Thoracic aorta (tissue), 2 donors: ENCODE measurements at places on chromosomes 5 and 9. TPM values are rescaled to one million over a fixed set of nuclear protein-coding genes. Genes with fewer than 3 reads are reported as not detected.

GRCh38 chr5:77306531-77306930, 96.1 kb downstream of the PDE8B start:
- no peak for DNase-seq

Gene BARHL1
- not detected for total RNA-seq

GRCh38 chr5:178413988-178414387, 176.2 kb downstream of the COL23A1 start:
- DNase-seq, result no peak

Gene MARCOL
- not detected for total RNA-seq

DNA sequence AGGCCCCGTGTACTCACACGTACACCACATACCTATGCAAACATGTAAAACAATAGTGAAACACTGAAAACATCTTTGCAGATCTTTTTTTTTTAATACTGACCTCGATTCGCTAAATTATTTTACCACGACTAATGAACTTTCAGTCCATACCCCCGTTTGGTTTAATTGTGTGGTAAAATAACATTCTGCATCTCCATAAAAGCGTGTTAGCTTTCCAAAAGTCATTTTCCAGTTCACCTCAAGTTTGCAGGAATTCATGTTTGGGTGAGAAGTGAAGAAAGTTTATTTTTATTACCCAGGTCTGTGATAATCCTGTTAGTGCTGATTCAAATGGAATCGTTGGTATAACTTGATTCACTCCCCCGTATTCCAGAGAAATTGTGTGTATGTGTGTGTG, 652 bp downstream of the ARSK start:
- DNase-seq, result no peak

- DNase-seq, result no peak
Measured at GRCh38 chr9:2180154-2180553, 165.0 kb downstream of the SMARCA2 start.

DNA sequence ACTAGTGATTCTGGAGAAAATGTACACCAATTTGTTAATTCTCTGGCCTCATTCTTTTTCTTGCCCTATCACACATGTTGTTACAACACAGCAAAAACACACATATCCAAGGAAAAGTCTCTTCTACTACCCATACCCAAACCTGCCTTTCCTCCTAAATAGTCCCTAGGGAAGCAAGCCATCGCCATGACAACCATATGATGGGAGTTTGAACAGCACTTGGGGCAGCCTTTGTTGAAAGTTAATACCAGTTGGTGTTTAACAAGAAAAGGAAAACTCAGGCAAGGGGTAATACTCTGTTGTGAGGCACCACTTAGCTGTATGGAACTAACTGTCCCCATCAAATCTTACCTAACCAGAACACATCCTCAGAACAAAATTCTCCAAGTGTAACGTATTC, 1.7 kb downstream of the TRPM3 start:
- DNase-seq, result no peak

GRCh38 chr9:5489630-5490490, 20.5 kb upstream of the PDCD1LG2 start:
- no peak for DNase-seq

Gene AUH
- total RNA-seq, result 36.1 TPM

DNA sequence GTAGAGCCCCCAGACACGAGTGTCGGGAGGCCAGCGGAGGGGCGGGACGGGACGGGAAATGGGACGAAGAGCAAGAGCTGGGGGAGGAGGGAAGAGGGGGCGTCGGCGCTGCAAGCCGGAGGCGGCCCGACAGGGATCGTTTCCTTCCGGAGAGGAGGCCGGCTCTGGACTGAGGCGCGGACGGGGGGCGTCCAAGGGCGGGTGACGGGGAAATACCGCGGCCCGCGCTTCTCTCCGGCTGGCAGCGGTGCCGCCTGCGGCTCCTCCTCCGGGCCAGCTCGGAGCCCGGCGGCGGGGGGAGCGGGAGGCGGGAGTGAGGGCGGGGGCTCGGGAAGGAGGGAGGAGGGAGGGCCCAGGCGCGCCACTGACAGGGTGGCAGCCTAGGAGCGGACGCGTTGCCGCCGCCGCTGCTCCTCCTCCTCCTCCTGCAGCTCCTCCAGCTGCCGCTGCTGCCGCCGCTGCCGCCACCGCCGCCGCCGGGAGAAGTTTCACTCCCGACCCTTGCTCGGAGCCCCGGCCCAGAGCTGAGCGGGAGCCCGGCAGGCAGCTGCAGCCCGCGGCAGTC, at the start of gene CHSY3:
Gene CHSY3 (plus strand): TSS at position 364 of the 565 bp plus-strand sequence.
- DNase-seq, result peak; percentile 67

GRCh38 chr9:124786881-124787573, 10.1 kb downstream of the OLFML2A start:
- DNase-seq, result no peak

GRCh38 chr5:144108131-144108530, 62.3 kb downstream of the YIPF5 start:
- DNase-seq, result no peak

- no peak for DNase-seq
Measured at GRCh38 chr9:123749580-123750202, 180.2 kb downstream of the DENND1A start.

DNA sequence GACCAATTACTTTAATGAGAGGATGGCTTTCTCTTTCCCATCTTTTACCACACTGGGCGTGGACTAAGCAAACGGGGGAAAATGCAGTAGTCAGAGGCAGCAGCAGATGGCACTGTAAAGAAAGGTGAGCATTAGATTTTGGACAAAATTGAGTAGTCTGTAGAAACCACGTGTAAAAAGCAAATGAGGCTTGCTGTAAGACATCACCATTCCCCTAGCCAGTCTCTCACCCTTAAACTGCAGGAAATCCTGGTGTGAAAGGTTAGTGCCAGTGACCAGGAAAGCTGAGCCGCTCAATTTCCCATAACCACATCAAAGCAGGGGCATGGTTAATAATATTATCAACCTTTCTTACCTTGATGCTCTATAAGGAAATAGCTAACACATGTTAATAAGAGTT, 31.8 kb downstream of the SPATA31C2 start:
- DNase-seq, result no peak

- DNase-seq, result no peak
Measured at GRCh38 chr9:72200452-72200851, 51.2 kb downstream of the GDA start.

Gene C9
- not detected for total RNA-seq

- DNase-seq, result no peak
Measured at GRCh38 chr9:88829276-88829675, 162.0 kb upstream of the S1PR3 start.

GRCh38 chr9:132099741-132100407, 20.2 kb upstream of the MED27 start:
- DNase-seq, result no peak

- no peak for DNase-seq
Measured at GRCh38 chr9:123637945-123638634, 282.1 kb downstream of the CRB2 start.

GRCh38 chr5:4627929-4628328, 512.2 kb upstream of the ADAMTS16 start:
- DNase-seq, result no peak

Gene PCDHB13
- total RNA-seq, result 8.0 TPM

DNA sequence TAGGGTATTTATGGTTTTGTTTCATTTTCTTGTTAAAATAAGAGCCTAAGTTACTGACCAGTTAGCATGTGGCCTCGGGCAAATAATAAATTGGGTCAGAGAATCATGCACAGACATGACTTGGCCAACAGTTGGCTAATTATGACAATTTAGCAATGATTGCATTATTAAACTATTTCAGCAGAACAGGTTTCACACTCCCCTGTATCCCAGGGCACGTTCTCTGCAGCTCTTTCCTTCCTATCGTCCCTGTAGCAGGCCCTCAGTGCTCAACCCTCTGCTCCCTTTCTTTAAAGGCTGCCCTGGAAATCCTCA, 167.9 kb downstream of the TSSK1B start:
- no peak for DNase-seq

GRCh38 chr5:168658394-168658793, 79.2 kb upstream of the PANK3 start:
- no peak for DNase-seq

- no peak for DNase-seq
Measured at GRCh38 chr5:34790069-34790468, 48.9 kb upstream of the TTC23L start.

DNA sequence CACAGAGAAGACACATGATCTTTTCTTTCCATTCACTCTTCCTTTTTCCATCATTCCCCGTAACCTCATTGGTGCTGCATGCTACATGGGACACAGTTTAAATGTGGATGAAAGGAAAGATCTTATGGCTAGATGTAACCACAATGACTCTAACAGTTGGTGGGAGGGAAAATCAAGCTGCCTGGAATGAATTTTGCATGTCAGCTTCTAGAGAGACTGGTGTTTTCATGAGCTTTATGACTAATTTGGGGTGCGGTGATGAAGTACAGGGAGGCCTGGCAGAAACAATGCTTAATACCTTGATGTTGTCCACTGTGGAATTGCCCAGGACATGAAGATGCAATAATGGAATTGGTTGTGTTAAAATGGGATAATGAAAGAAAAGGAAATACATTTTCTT, 55.9 kb upstream of the MYO10 start:
- no peak for DNase-seq

- DNase-seq, result no peak
Measured at GRCh38 chr5:14528926-14529325, 52.7 kb upstream of the OTULINL start.

Gene C9orf43
- not detected for total RNA-seq

GRCh38 chr9:972501-973294, 3.8 kb upstream of the DMRT3 start:
- no peak for DNase-seq

DNA sequence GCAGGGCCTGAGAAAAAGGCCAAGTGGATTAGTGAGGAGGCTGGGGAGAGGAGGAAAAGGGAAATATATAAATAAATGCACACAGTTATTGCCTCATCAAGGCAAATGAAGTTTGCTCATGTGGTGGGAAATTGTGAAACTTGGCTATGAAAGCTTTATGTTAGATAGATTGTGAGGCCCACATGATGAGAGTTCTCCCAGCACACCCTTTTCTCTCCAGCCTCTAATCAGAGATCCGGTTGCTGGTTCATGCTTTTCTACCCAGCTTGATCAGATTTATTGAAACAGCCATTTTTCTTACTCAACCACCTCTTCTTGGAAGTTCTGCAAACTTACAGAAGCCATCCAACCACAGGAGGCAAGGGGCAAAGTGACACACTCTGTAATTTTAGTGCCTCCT, 125.8 kb upstream of the KLF4 start:
- DNase-seq, result no peak

DNA sequence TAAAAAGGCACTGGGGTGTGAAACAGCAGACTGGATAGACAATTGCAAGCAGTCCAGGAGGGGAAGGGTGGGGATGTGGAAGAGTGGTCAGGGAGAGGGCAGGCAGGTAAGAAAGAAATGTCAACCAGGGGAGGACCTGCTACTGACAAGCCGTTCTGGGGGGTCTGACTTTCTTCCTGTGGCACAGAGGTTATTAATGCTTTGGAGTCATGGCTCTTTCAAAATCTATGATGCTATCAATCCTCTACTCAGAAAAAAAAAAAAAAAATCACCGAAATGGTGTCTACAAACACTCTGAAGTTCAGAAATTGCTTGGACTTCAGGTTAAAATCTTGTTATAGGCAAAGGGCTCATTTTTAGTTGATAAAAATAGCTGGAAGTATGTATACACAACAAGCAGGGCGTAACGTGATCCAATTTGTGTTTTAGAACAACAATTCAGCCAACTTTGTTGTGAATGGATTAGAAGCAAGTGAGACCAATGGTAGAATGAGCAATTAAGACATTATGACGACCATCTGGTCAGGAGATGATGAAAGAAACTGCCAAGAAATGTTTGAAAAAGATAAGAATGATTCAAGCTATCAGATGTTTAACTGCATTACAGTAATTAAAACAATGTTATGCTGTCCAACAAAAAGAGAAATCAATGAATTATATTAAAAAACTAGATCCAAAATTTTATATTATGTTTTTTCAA, 255.2 kb downstream of the DEPDC1B start:
- DNase-seq, result no peak

Gene IL4
- total RNA-seq, result not detected

DNA sequence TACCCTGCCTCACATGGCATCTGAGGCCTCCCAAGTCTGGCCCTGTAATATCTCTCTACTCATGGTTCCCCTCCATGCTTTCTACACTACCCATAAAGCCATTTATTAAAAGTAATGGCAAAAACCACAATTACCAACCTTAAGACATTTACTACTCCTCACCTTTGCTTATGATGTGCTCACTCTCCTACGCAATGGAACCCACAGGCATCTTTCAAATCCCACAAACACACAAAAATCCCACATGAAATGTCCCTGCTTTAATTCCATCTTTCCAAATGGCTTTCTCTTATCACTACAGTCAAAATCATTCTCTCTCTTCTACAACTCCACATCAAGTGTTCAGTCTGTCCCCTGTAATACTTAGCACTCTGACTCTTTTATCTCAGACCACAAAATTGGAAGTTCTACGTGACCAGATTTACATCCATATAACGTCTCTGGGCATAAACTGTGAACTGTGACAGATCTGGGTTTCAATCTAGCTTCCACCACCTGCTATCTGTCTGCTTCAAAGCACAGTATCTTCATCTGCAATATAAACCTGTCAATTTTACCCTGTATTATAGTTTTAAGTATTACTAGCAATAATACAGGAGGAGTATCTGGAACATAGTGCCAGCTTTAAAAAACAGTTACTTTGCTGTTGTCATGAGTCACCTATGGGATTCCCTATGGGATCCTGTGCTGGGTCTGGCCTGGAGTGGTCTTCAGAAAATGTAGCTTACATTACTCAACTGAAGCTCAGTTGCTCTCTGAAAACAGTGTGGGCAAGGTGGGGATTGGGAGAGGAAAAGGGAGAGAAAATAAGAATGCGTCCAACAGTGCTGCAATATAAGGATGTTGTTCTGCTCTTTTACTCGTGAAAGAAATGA, 137.1 kb upstream of the TRIM32 start:
- no peak for DNase-seq

- no peak for DNase-seq
Measured at GRCh38 chr5:6746244-6746643, 33.0 kb downstream of the TENT4A start.
